Hepatocyte (in vitro differentiated cells): ENCODE measurements at places on chromosomes 13 and 19.
A peak's percentile ranks its signal among the peaks of the same experiment; 100 is the strongest.

GRCh38 chr13:110640591-110641029, 25.3 kb downstream of the NAXD start:
- H3K4me1 ChIP-seq, result peaks cover 8% of the 10 kb centered on the region
- H3K36me3 ChIP-seq, result no peaks in the 10 kb centered on the region
- no peak for DNase-seq
- no peak overlapping the region for H3K4me3 ChIP-seq
- no peak overlapping the region for H3K27ac ChIP-seq

GRCh38 chr19:4103080-4103433, 20.9 kb downstream of the MAP2K2 start:
- no peaks in the 10 kb centered on the region for H3K4me1 ChIP-seq
- no peaks in the 10 kb centered on the region for H3K27me3 ChIP-seq
- DNase-seq, result no peak

- no peaks in the 10 kb centered on the region for H3K4me1 ChIP-seq
- no peak overlapping the region for H3K4me3 ChIP-seq
- no peaks in the 10 kb centered on the region for H3K27me3 ChIP-seq
- H3K27ac ChIP-seq, result peak overlapping the region; percentile 12
Observed at GRCh38 chr13:79312340-79312855, 93.7 kb downstream of the RBM26 start.

GRCh38 chr19:54674021-54674617, 11.3 kb downstream of the LILRB4 start:
- no peak overlapping the region for H3K27ac ChIP-seq
- no peaks in the 10 kb centered on the region for H3K4me1 ChIP-seq
- no peaks in the 10 kb centered on the region for H3K36me3 ChIP-seq
- H3K4me3 ChIP-seq, result no peak overlapping the region
- DNase-seq, result no peak

DNA sequence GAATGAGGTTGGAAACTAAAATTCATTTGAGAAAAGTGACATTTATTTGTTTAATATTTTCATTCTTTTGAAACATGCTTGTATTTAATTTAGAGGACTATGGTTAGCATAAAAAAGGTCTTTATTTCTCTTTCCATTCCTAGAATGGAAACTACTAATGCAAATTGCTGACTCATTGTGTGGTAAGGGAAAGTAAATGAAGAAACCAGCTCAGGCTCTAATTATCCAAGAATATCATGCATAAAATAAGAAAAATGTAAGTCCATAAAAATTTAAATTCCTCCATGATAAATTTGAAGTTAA, 777.0 kb upstream of the SLITRK1 start:
- H3K4me1 ChIP-seq, result no peaks in the 10 kb centered on the region
- no peak for DNase-seq
- no peaks in the 10 kb centered on the region for H3K36me3 ChIP-seq
- no peak overlapping the region for H3K27ac ChIP-seq
- no peak overlapping the region for H3K4me3 ChIP-seq

- DNase-seq, result no peak
- no peaks in the 10 kb centered on the region for H3K36me3 ChIP-seq
- no peak overlapping the region for H3K4me3 ChIP-seq
Observed at GRCh38 chr13:32468502-32469142, 40.7 kb upstream of the N4BP2L1 start.

DNA sequence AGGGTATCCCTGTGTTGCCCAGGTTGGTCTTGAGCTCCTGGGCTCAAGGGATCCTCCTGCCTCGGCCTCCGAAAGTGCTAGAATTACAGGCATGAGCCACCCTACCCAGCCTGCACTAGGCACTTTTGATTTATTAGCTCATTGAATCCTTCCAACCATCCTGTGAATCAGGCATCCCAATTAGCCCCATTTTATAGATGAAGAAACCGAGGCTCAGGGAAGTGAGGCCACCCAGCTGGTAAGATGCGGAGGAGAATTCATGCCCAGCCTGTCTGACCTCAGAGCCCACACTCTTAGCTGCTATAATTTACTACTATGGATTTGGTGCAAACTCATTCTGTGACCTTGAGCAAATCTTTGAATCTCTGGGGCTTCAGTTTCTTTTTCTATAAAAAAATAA, 17.8 kb upstream of the CACNG8 start:
- H3K27ac ChIP-seq, result no peak overlapping the region
- H3K4me3 ChIP-seq, result no peak overlapping the region
- peaks cover 64% of the 10 kb centered on the region for H3K27me3 ChIP-seq
- H3K36me3 ChIP-seq, result no peaks in the 10 kb centered on the region
- DNase-seq, result no peak
